NCI-H1105 (cell line): ENCODE measurements at places on chromosomes 2 and 18.

GRCh38 chr18:12968619-12969018 is 20.8 kb downstream of the SEH1L start:
- DNase-seq: no peak

GRCh38 chr18:23870676-23871380 is 143.7 kb upstream of the TTC39C start:
- DNase-seq: no peak

GRCh38 chr18:74482697-74483096 is 13.5 kb upstream of the CNDP2 start:
- no peak for DNase-seq

GRCh38 chr18:62445386-62445917 is 77.4 kb upstream of the ZCCHC2 start:
- DNase-seq: peak; percentile 64

GRCh38 chr2:225379856-225380255 is 19.7 kb upstream of the NYAP2 start:
- peak; percentile 72 for DNase-seq
